ENCODE measurements at places on chromosomes 1 and 21.

DNA sequence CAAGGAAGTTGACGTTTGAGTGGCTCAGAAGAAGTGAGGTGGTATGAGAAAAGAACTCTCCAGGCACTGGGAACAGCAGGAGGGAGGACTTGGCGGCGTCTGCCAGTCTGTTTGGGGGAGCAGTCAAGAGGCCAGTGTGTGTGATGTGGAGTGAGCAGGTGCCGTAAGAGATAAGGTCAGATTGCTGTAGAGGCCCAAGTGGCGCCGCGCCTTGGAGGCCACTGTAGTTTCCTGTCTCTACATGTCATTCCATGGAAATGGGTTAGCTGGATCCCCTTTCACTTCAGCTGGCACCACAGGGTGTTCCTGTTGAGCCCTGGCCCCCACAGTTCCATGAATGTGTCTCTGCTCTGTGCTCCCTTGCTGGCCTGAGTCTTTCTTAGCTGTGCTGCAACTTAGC is 35.5 kb upstream of the PTPRF start:
- DNase-seq = no peak

DNA sequence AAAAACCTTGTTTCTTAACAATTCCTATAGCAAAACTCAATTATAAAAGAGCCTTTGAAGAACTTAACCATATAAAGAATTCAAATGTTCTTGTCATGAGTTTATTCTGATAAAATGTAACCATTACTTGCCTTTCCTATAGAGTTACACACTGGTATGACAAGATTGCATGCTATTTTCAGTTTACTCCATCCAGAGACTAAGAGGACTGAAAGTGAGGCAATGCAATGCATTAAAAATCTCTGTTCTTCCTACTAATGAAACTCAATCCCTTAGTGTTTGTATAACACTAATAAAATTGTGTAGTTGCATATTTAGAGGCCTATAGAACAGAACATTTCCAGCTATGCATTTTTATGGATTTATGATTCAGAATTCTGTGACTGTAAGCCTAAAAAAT is 88.1 kb downstream of the COP1 start:
- peak; percentile 51 for DNase-seq

DNA sequence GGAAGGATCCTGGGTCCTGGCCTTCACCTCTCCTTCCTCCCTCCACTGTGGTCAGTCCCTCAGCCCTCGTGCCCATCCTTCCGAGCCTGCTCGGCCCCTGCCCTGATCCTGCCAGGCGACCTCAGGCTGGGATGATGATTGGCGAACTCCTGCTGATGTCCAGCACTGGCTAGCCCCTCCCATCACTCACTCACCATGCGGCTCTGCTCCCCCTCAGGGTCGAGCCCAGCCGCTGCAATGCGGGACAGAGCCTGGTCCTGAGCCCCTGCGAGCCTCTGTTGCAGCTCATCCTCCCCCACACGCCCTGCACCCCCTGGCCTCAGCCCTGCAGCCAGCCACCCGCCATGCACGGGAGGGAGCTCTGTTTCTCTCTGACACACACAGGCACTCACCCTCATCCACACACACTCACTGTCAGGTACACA is 100.2 kb downstream of the DMRTB1 start:
- no peak for DNase-seq

DNA sequence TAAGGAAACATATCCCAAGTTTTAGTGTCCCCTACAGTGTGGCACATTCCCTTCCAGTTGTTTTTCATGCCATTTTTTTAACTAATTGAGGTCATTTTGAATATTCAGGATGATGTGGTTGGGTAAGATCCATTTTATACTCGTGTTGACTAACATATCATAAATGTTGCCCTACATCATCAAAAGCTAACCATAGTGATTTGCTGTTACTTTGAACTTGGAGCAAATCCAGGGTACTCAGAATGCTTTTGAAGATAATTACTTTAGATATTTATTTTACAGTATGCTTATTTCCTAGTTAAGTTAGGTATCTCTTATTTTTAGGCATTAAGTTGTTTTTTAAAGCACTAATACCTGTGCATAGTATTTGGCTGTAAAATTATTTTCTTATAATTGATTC is 57.8 kb downstream of the DYRK1A start:
- no peak for DNase-seq

- no peak for DNase-seq
These were observed 13.1 kb downstream of the UTP11 start for GRCh38 chr1:38025664-38026063.

GRCh38 chr1:162360237-162360873 is 16.3 kb downstream of the SPATA46 start:
- no peak for DNase-seq

- no peak for DNase-seq
These were observed 10.0 kb upstream of the MORC3 start for GRCh38 chr21:36310016-36310415.

- DNase-seq = no peak
These were observed 423.3 kb upstream of the ADGRL2 start for GRCh38 chr1:81377406-81377805.

GRCh38 chr1:59748123-59748522 is 66.6 kb upstream of the HOOK1 start:
- DNase-seq = no peak

DNA sequence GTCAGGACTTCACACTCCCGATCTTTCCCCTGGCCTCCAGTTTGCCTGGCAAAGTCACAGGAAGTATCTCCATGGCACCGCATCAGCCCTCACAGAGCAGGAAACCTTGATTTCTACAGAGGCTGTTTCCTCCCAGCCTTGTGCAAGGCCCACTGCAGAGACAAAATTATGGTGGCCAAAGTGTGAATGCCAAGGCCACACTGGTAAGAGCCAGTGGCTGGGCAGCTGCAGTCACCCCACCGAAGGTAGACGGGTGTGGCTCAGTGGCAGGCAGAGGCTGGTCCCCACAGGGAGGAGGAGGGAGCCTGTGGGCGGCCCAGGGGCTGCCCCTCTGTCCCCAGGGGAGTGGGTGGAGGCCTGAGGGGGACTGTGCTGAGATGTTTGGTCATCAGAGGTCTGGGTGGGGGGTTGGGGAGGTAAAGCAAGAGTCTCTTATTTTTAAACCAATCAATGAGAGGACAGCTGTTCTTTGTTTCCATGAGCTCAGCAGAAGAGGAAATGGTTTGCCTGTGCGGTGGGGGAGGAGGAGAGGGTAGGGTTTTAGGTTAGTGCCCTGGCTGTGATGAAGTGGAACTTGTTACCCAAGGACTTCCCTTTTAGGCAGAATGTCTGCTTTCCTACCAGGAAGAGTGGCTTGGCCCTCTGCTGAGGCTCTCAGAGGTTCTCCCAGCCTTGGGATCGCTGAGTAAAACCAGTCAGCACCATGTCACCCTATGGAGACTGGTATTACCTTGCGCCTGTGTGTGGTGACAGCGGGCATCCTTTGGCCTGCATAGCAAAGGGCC is 18.0 kb upstream of the BTG2 start:
- no peak for DNase-seq

- DNase-seq = no peak
These were observed at the start of gene SPRR4 for GRCh38 chr1:152970495-152970894. SPRR4 (plus strand) TSS chr1:152970648; CDS start chr1:152971891, 1,243 bp downstream.

DNA sequence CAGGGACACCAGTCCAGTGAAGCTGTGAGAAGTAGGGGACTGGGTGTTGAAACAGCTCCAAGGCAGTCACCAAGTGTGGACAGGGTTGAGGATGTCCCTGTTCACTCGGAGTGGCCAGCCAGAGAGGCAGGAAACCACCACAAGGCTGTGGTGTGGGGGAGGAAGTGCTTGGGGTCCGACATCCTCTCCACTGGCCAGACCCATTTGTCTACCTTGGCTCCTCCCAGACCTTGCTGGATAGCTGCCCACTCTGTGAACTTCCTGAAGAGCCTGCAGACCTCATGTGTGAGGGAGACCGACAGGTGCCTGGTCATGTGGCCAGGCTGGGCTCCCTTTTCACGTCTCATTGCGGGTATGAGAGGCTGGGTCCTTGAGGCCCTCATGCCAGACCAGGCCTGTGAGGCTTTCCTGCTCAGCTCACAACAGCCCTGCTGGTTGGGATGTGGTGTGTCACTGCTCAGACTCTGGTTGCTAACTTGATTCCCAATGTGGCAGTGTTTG is 21.8 kb downstream of the CYP4B1 start:
- no peak for DNase-seq

DNA sequence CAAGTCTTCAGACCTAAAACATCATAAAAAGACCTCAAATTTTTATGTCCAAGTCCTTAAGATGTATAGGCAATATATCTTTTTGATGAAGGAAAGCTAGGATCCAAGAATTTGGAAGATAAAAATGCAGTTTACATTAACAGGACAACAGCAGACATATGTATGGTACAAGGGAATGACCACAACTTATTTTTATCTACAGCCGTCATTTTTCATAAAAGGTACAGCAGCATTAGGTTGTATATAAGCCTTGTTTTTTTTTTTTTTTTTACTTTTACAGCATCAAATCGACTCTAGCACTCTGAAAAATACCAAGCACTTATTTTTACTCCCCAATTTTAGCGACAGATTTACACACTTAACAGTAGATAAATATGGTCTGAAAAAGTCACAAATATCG is 1.3 kb downstream of the SRSF10 start:
- no peak for DNase-seq

GRCh38 chr1:241990040-241990439 is 8.9 kb downstream of the MAP1LC3C start:
- DNase-seq = peak; percentile 89

- peak; percentile 73 for DNase-seq
These were observed at the start of gene KIF26B for GRCh38 chr1:245154429-245155271. KIF26B (plus strand) TSS chr1:245154985; CDS start chr1:245155425, 440 bp downstream.

DNA sequence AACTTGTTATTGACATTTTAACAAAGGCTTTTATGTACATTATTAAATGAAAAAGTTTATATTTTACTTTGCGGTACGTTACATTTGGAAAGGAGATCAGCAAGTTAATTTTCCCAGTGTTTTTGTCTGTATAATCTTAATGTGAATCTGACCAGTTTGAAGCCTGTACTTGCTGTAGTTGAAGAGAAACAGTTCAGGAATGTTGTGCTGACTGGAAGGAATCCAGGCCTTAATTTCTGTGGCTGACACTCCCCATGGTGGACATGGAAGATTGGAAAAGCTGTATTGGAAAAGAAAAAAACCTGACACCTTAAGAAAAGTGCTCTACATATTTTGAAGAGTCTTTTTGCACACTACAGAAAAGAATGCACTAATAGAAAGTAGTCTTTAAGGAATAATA is 15.5 kb downstream of the LEPR start:
- DNase-seq = peak; percentile 79

- no peak for DNase-seq
These were observed 137.0 kb downstream of the PLPP3 start for GRCh38 chr1:56442290-56442877.

- peak; percentile 33 for DNase-seq
These were observed 753 bp downstream of the KCNJ6 start for GRCh38 chr21:37915497-37915911.

- DNase-seq = peak; percentile 67
These were observed 101.7 kb downstream of the OLFML2B start for GRCh38 chr1:161921990-161922389.

GRCh38 chr1:5554784-5555183 is 437.4 kb downstream of the NPHP4 start:
- DNase-seq = no peak

GRCh38 chr1:62299426-62300200 is 19.6 kb downstream of the KANK4 start:
- DNase-seq = no peak

GRCh38 chr1:200337831-200338230 is 72.0 kb downstream of the ZNF281 start:
- DNase-seq = no peak

GRCh38 chr1:180163041-180163440 is 8.4 kb downstream of the QSOX1 start:
- no peak for DNase-seq

GRCh38 chr1:227388214-227389168 is 70.2 kb upstream of the CDC42BPA start:
- DNase-seq = no peak

GRCh38 chr1:7249516-7249915 is 464.3 kb downstream of the CAMTA1 start:
- DNase-seq = no peak

- no peak for DNase-seq
These were observed 6.7 kb downstream of the CAP1 start for GRCh38 chr1:40047276-40047675.

- DNase-seq = no peak
These were observed 79.9 kb downstream of the OBSCN start for GRCh38 chr1:228287541-228288425.

- peak; percentile 88 for DNase-seq
These were observed 36.1 kb downstream of the PEX14 start for GRCh38 chr1:10510520-10511493.

GRCh38 chr1:158039380-158039779 is 45.9 kb downstream of the KIRREL1 start:
- no peak for DNase-seq

DNA sequence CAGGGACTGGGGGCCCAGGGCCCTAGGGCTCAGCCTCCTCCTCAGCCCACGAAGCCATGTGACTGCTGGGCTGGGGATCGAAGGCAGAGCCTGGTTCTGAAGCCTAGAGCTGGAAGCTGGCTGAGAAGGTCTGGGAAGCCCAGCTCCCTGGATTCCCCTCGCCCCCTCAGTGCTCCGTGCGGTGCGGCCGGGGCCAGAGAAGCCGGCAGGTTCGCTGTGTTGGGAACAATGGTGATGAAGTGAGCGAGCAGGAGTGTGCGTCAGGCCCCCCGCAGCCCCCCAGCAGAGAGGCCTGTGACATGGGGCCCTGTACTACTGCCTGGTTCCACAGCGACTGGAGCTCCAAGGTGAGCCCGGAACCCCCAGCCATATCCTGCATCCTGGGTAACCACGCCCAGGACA is 9.1 kb downstream of the ADAMTSL4 start:
- DNase-seq = no peak

DNA sequence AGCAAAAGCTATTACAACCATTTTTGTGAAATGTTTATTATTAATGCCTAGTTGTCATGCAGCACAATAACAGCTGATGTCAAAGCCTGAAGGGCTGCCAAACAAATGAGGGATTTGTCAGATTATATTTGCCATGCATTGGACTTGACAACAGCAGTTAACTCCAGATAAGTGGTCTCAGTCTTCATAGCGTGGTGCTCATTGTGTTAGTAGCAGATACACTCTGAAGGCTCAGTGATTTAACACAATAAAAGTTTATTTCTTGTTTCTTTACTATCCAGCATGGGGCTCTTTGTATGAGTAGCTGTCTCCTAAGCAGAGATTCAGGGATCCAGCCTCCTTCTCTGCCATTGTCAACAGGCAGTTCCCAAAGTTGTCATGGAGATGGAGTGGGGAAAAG is 76.0 kb upstream of the PTGFRN start:
- no peak for DNase-seq

- DNase-seq = peak; percentile 3
These were observed 398.9 kb upstream of the PLXNA2 start for GRCh38 chr1:208643005-208643597.
